ENCODE measurements at places on chromosomes 13 and 19. TPM values are rescaled to one million over a fixed set of nuclear protein-coding genes. Genes with fewer than 3 reads are reported as not detected.

CGB2 gene
- not detected for total RNA-seq

LGI4 gene
- 0.43 TPM for total RNA-seq

IRGC gene
- total RNA-seq, result not detected

KLK4 gene
- not detected for total RNA-seq

ZNF90 gene
- 0.72 TPM for total RNA-seq

FKRP gene
- 14.2 TPM for total RNA-seq

SIGLEC10 gene
- not detected for total RNA-seq

HS6ST3 gene
- total RNA-seq, result not detected

PSG7 gene
- not detected for total RNA-seq

UPF1 gene
- 40.3 TPM for total RNA-seq

UFM1 gene
- 64.9 TPM for total RNA-seq

S1PR2 gene
- total RNA-seq, result 1.7 TPM

SLC25A42 gene
- 5.0 TPM for total RNA-seq

Measured in A172 (cell line).